ENCODE measurements at places on chromosomes 13 and 19.

DNA sequence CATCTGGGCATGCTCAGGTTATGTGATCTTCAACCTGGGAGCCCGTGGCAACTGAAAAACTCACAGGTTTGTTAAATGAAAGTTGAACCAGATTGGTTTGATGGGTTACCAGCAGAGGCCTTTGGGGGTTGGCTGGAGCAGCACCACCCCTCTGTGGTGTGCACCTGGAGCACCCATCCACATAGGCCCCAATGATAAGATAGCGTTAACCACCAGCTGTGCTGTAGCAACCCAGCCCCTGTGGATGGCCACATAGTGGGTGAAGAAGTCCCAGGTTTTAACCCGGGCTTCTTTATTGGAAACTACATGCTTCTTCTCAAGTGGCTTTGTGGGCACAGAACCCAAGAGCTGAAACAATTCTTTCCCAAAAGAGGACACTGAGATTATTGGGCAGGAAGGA is 22.6 kb upstream of the MTIF3 start:
- DNase-seq, result no peak

DNA sequence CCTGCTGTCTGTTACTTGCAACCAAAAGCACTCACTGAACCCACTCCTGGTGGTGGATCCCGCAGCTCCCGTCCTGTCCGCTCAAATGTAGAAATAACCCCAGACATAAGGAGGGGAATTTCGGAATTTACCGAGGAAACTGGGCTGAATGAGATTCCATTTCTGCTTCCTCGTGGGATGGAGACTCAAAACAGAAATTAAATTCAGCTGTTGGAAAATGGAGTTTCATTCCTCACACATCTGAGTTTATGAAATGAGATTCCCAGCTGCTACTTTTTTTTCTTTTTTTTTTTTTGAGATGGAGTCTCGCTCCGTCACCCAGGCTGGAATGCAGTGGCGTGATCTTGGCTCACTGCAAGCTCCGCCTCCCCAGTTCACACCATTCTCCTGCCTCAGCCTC is 44.3 kb downstream of the COLGALT1 start:
- DNase-seq, result no peak

- peak; percentile 25 for DNase-seq
These were observed 435 bp upstream of the ZNF382 start for GRCh38 chr19:36604656-36605100.

DNA sequence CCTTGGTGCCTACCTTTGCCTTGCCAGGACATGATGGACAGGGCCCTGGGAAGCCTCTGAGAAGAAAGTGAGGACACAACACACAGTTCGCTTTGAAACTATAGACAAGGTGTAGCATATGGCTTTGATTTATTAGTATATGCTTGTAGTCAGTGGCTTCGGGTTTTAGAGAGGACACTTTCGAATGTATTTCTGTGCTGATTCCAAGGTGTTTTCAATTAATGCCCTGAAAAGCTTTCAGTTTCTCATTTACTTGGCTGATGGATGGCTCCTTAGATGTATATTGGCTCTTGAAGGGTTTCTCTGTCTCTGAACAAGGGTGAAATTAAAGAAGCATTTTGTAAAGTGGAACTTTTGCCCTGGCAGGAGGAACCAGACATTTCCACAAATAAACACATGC is 106.9 kb downstream of the POSTN start:
- no peak for DNase-seq

- DNase-seq, result no peak
These were observed 9.5 kb upstream of the KLK14 start for GRCh38 chr19:51091895-51092873.

- DNase-seq, result no peak
These were observed 4.7 kb upstream of the FLT1 start for GRCh38 chr13:28499609-28500008.

GRCh38 chr13:111902726-111903125 is 164.2 kb upstream of the SOX1 start:
- DNase-seq, result no peak

DNA sequence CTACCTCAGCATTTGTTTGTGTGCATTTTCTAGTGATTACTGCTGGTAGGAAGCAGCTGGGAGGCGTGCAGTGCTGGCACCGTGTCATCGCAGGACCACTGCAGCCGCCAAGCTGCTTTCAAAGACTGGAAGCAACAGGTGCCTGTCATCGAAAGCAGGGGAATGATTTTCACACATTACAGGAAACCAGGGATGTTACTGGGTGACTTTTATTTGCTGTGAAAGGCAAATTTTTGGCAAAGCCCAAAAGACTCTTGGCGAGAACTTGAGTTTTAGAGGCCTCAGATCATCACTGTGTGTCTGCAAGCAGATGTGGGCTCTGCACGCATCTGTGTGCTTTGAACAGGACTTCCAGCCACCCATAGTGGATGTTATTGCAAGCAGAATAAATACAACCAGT is 176.4 kb downstream of the FLT1 start:
- DNase-seq, result no peak

DNA sequence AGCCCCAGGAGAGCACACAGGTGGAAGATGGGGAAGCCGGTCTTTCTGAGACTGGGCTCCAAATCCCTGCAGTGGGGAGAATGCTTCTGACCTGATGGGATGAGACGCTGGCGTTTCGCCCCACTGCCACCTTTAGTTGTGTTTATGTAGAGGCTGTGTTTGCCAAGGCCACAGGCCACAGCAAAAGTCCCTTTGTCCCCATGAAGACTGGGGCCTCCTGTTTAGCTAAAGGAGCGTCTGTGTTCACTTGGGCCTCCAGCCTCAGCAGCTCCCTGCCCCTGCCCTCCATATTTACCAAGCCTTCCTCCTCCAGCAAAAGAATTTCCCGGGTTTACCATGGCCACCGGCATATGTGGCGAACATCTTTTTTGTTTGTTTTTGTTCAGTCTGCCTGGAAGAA is 10.4 kb upstream of the KLK14 start:
- DNase-seq, result no peak

DNA sequence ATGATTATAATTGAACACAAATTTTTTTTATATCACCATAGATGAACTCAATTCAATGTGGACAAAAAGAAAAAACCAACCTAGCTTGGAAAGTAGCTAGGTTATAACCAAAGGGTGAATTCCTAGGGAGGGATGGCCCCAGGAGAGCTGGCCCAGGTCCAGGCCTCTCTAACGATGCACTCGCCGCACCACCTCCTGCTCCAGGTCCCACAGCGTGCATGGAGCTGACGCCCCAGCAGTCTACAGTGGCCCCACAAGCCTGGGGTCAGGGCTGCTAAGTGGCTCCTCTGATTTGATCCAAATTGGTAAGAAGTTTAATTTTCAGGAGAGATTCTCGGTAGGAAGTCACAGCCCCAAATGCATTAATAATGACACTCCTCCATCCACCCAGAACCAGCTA is 48.8 kb downstream of the TSHZ3 start:
- no peak for DNase-seq

- DNase-seq, result no peak
These were observed 6.0 kb upstream of the CCDC97 start for GRCh38 chr19:41303954-41304353.

- no peak for DNase-seq
These were observed 6.1 kb upstream of the LSM4 start for GRCh38 chr19:18329035-18329376.

- no peak for DNase-seq
These were observed at the start of gene MYO1F for GRCh38 chr19:8577247-8577646. TSS of gene MYO1F (minus strand) at chr19:8577442. CDS start at chr19:8577309, 133 bp downstream.
